ENCODE measurements at places on chromosomes 3 and 15. TPM values are rescaled to one million over a fixed set of nuclear protein-coding genes. Genes with fewer than 3 reads are reported as not detected.
A peak's percentile ranks its signal among the peaks of the same experiment; 100 is the strongest.

GRCh38 chr15:83626171-83626802, 27.6 kb upstream of the ADAMTSL3 start:
- DNase-seq, result peak; percentile 48

DNA sequence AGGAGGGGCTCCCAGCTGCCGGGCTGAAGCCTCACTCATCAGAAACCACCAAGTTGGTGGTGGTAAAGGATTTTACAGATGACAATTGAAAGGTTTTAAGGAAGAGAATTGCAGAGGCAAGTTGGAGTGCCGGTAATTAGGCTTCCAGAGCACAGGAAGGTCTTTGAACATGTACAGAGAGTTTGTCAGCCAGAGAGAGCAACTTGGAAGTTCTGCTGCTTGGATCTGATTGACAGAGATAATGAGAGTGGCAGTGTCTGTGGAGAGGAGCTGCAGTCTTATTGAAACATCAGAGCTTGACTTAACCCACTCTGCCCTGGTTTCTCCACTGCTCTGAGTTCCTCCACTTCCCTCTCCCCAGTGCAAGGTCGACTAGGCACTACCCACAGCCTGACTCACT, 448.6 kb downstream of the EPHB1 start:
- DNase-seq, result no peak

- no peak for DNase-seq
Observed at GRCh38 chr3:132871956-132872355, 149.7 kb upstream of the NPHP3 start.

DNA sequence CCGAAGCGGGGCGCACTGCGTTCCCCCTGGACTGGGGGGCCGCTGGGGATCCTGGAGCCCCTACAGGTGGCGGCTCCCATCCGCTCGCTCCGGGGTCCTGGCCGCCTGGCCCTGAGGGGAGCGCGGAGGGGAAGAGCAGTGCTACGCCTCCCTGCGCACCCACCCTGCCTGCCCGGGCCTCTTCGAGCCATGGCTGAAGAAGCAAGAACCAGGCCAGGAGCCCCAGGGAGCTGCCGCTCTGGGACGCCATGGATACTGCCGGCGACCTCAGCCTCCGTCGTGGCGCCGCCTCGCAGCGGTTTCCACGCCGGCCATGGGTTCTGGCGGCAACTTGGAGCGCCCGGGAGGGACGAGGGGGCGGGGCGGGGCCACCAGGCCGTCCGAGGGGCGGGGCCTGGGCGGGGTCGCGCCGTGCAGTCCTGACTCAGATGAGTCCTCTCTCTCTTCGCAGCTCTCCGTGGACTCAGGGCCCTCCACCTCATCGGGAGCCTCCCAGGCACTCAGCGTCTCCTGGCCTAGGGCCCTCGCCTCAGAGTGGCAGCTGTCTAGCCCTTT, 50.9 kb downstream of the MYL3 start:
- DNase-seq, result peak; percentile 25

GRCh38 chr3:15385901-15386653, 41.3 kb downstream of the METTL6 start:
- no peak for DNase-seq

DNA sequence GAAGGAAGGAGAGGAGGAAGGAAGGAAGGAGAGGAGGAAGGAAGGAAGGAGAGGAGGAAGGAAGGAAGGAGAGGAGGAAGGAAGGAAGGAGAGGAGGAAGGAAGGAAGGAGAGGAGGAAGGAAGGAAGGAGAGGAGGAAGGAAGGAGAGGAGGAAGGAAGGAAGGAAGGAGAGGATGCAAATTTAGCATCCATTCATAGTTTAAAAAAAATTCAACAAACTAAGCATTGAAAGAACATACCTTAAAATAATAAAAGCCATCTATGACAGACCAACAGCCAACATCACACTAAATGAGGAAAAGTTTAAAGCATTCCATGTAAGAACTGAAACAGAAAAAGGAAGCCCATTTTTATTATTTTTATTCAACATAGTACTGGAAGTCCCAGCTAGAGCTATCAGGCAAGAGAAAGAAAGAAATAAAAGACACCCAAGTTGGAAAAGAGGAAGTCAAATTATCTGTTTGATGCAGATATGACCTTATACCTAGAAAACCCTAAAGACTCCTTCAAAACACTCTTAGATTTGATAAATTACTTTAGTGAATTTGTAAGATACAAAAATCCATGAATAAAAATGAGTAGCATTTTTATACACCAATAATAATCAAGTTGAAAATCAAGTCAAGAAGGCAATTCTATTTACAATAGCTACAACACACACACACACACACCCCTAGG, 52.2 kb upstream of the FXR1 start:
- DNase-seq, result no peak

- DNase-seq, result no peak
Observed at GRCh38 chr3:67459796-67460195, 194.6 kb downstream of the SUCLG2 start.

GRCh38 chr15:101175401-101175800, 76.4 kb downstream of the CHSY1 start:
- no peak for DNase-seq

GRCh38 chr15:50330921-50331320, 24.1 kb downstream of the GABPB1 start:
- DNase-seq, result no peak

Gene CD96
- not detected for total RNA-seq

Gene HGD
- total RNA-seq, result 0.88 TPM

Gene LMOD3
- not detected for total RNA-seq

Gene ALS2CL
- total RNA-seq, result 30.9 TPM

Gene ZNF385D
- not detected for total RNA-seq

Gene SAXO2
- 0.79 TPM for total RNA-seq

Gene CCR5
- not detected for total RNA-seq
